ENCODE measurements at places on chromosomes 4 and X.

GRCh38 chr4:151304755-151305154 is 20.6 kb downstream of the SH3D19 start:
- DNase-seq, result no peak

DNA sequence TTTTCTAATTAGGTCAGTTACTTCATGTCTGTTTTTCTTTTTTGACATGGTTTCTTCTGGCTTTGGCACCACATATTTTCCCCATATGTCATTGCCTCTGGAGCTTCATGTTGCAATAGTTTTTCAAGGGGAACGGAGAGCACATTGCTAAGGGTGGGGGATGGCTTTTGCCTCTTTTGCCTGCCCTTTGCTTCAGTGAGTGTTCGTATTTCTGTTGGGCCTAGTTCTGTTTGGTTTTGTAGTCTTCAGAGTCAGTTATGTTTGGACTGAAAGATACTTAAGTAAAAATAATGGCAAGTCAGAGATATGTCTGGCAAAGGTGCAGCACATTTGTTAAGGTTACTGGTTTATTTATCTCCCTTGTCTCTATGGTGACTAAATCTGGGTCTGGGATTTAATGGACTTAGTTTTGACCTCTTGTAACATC is 29.1 kb downstream of the FHL1 start:
- DNase-seq, result no peak

GRCh38 chr4:159079074-159079473 is 23.8 kb upstream of the RAPGEF2 start:
- DNase-seq, result no peak

DNA sequence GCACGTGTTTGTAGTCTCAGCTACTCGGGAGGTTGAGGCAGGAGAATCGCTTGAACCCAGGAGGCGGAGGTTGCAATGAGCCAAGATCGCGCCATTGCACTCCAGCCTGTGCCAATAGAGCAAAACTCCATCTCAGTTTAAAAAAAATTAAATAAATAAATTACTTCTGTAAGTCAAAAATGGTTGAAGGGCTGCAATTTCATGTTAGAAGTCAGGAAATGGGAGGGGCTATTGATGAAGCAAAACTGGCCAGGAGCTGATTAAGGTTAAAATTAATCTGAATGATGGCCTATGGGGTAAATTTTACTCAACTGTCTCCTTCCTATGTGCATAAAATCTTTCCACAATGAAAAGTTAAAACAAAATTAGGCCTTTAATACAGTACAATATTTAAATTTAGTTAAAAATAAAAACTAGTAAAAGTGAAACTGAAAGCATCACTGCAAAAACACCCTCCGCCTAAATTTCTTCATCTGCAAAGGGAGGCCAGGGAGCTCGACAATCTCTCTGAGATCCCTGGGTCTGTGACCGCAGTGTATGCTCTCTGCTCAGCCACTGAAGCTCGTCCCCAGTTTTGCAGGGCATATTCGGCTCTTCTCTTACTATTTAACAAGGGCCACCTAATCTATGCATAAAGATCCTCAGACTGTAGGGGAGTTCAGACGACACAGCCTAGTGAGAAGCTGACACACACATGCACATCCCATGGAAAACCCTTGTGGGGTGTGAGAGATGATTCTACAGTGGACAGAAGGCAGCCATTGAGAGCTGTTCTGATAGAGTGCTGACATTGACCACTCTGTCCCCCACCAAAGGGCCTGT is 57.2 kb downstream of the IRF2 start:
- DNase-seq, result no peak

DNA sequence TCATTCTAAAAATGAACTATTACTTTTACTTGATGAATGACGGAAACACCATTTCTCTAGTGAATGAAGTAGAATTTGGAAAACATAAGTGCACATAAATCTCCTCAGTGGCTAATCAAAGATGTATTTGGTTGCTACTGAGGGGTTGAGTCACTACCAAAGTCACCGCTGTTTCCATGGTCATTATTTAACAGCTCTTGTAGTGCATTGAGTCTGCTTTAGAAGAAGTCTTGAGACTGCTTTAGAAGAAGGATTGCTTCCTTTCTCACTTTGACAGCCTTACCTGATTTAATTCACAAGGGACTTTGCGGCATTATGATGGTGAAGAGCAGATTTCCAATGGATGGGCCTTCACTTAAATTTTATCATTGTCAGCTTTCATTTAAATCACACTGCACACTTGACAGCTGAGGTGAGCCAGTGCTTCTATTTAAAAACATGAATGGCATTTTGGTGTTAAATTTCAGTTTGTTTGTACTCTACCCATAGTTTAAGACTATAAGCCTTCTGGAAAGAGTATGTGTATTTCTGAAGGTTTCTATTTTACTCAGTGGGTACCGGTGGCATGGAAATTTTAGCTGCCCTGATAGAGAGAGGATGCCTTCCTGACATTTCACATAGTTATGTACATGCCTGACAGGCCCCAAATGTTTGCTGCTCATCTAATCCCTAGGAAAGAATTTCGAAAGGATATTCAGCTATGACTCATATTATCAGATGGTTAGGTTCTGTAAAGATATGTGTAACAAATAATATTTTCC is 9.5 kb downstream of the ASB5 start:
- DNase-seq, result no peak

DNA sequence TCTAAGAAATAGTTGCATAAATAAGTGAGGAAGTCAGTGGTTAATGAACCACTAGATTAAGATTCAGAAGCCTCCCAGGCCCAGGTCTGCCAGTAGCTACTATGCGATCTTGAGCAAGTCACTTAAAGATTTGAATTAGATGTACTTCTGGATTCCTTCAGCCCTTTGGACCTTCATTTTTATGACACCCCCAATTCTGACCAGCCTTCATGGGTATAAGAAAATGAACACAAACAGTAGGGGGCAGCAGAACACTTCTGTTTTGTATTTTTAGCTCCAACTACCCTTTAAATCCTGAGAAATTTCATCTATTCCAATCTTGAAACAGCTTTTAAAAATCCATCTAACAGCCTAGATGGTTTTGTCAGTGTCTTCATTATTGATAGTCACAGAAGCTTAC is 19.0 kb downstream of the TMEM47 start:
- no peak for DNase-seq

DNA sequence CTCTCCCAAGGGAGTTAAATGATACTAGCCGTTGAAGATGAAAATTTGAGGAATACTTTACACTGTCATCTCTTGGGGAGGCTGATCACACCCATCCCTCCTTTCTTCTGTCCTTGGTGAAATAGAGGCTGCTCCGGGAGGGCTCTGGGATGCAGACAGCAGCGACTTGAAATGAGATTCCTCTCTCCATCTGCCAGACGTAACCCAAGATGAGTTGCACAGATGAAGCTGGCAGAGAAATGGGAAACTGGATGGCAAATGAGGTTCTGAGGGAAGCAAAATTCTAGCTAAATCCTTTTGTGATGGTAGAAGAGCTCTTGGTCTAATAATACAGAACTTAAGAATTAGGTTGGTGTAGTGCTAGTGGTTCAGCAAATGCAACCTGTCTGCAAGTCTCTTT is 201.4 kb downstream of the AASDH start:
- no peak for DNase-seq

GRCh38 chr4:21733894-21734630 is 214.5 kb downstream of the KCNIP4 start:
- DNase-seq, result no peak

- DNase-seq, result no peak
These were observed 42.0 kb downstream of the LGI2 start for GRCh38 chr4:24988776-24989175.

DNA sequence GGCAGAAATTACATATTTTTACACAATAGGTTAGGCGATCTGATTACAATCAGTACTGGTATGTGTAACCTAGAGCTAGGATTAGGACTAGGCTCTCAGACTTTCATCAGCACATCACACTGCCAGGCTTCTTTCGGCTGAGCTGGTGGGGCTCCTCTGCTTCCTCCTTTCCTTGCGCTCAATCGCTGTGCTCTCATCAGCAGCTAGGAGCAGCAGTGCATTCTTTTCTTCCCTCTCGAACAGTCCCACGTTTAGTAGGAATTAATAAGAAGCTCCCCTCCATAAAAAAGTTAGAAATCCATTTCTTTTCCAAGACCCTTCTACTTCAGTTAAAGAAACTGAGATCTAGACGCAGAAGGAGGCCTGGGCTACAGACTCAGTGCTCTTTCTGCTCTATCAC is 350.4 kb downstream of the SPRY1 start:
- no peak for DNase-seq

- no peak for DNase-seq
These were observed 35.2 kb downstream of the PDS5A start for GRCh38 chr4:39942507-39942906.

GRCh38 chr4:141686879-141687278 is 50.5 kb downstream of the IL15 start:
- no peak for DNase-seq

- no peak for DNase-seq
These were observed 11.9 kb upstream of the KIT start for GRCh38 chr4:54645830-54646229.

- no peak for DNase-seq
These were observed 8.0 kb upstream of the CCDC110 start for GRCh38 chr4:185479507-185479971.

DNA sequence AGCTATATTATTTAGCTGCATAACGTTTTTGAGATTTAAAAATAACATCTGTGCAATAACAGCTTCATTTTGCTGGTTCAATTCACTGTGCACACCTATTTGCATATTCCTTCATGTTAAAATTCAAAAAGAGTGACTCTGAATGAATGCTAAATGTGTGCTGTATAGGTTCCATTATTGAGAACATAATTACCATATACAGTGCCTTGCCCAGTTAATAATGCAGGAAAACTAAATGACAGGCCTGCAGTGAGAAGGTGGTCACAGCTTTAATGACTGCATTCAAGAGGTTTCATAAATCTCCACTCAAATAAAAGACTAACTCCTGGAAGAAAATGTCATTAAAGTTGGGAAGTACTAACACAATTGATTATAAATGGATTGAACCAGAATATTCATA is 1183.2 kb upstream of the ADGRL3 start:
- DNase-seq, result no peak

DNA sequence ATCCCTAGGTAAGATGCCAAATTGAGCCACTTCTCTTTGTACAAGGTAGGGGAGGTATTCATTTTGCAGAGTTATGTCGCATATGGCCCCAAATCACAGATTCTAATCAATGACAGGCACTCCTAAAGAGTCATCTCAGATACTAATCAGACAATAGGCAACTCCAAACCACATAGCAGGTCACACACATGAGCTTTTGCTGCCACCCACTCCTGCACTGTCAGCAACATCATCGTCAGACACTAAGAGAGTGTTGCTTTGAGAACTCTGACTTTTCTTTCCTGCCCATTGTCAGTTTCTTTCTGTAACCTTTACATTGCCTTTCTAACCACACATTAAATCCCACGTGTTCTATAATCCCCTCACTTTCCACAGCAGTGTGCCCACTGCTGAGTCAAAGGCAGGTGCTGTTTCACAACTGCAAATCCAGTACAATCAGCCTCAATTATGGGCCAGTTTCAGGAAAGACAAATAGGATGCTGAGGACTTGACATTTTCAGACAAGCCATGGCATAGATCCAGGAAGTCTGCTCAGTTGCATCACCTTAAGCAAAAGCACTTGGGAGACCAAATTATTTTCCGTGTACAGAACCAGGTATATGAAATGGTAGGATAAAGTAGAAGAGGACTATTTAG is 23.5 kb downstream of the TMEM31 start:
- DNase-seq, result no peak

- DNase-seq, result no peak
These were observed 302.6 kb downstream of the CBLL2 start for GRCh38 chrX:22575161-22575845.

GRCh38 chr4:106981431-106981830 is 54.7 kb downstream of the DKK2 start:
- DNase-seq, result no peak

DNA sequence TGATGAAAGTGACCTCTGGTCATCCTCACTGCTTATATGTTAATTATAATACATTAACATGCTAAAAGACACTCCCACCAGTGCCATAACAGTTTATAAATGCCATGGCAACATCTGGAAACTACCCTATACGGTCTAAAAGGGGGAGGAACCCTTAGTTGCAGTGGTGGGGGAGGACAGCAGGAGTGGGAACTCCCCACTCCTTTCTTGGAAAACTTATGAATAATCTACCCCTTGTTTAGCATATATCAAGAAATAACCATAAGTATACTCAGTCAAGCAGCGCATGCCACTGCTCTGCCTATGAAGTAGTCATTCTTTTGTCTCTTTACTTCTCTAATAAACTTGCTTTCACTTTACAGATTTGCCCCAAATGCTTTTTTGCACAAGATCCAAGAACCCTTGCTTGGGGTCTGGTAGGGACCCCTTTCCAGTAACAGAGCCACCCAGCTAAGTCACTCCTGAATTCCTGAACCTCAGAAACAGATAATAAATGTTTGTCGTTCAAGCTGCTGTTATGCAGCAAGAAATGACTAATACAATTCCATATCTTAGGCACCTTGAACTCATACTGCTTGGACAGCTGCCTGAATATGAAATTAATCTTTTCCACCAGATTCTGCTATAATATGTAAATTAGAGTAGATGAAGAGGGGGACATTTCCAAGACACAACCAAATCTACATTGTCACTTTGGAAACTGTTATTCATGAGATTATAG is 14.4 kb upstream of the REPS2 start:
- no peak for DNase-seq

- DNase-seq, result no peak
These were observed 753.5 kb upstream of the PABPC4L start for GRCh38 chr4:134955059-134955458.

GRCh38 chr4:83247415-83248357 is 36.9 kb downstream of the COQ2 start:
- DNase-seq, result no peak

DNA sequence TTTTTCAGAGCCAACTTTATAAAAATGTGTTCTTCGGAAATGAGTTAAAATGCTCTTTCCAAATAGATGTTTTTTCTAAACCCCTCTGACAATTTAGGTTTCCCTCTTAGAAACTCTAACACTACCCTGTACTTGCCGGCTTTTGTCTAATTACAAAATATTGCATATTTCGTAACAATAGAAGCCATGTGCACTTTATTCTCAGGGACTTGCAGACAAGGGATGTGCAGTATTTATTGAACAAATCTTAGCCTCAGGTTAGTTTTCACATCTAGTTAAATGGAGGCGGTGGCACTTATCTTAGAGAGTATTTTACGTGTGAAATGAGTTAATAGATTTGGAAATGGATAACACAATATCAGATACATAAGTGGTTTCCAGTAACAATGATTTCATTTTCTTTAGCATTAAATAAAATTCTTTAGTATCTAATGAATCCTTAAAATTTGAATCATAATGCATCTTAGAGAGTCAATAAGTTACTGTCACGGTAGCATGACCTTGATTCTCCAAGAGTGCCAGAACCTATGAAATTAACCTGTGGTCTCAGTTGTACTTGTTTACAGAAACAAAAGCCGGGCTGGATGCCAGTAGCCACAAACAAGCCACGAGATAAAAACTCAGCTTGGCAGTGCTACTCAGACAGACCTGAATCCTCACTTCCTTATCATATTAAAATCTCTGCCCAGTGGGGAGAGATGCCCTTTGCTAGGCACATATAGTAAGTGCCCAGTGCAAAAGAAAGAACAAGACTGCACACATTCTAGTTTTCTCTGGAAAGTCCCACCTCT is 772 bp upstream of the PABPC4L start:
- no peak for DNase-seq

All from stimulated activated CD8-positive, alpha-beta memory T cell treated with anti-CD3 and anti-CD28 coated beads, Interleukin-15, amount 100 ng/mL, for 24 hours (primary cell).